ENCODE measurements at places on chromosomes 2 and 18.

DNA sequence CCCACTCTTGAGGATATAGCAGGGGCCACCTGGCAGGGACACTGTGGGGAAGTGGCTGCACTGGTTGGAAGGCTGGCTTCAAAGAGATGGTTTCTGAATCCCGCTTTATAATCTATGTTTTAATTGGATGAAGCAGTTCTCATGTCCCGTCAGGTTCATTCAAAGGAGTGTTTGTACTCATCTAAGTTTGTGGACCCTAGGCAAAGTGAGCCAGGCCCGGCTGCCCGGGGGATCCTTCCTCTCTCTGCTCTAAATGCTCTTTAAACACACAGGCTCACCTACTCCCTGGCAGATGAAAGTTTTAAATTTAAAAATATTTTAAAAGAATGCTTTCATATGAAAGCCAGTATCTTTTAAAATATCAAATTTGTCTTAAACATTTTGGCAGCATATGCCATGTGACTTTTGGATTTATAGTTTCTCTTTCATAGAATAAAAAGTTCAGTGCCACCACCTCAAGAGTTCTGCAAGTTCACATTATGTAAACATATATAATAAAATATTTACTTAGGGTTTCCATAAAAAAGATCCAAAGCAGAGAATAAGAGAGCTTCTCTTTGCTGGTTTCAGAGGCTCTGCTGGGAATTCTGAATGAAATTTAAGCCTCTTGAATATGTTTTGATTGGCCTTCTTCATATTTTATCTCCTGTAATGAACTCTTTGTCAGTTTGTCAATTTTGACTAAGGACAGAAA, 143.5 kb upstream of the ALPP start:
- DNase-seq: no peak

GRCh38 chr2:226017537-226017936, 618.0 kb downstream of the NYAP2 start:
- DNase-seq: no peak

DNA sequence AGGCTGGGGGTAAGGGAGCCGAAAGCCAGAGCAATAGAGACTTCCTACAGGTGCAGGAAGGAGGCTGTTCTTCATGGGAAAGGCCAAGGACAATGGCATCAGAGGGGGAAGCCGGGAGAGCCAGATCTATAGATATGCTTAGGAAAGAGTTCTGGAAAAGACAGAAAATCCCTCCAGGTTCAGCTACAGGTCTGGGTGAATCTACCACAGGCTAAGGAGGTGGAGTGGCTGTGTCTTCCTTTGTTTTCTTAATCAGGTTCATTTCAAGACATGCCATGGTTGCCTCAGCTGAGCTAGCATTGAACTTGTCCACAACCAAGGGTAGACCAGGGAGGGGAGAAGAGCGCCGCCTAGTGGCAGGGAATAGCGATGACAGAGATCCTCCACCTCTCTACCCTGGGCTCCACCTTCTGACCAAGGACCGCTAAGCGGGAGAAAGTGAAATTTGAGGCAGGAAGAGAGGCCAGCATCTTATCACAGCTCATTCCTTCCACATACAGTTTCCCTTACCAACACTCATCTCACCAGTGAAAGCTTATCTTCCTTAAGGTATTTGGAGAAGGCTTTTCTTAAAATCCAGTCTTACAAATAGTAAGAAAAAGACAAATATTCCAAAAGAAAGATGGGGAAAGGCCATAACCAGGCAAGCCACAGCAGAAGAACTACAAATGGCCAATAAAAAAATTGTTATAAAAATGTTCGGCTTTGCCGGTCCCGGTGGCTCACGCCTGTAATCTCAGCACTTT, 74.2 kb downstream of the VIT start:
- peak; percentile 53 for DNase-seq

DNA sequence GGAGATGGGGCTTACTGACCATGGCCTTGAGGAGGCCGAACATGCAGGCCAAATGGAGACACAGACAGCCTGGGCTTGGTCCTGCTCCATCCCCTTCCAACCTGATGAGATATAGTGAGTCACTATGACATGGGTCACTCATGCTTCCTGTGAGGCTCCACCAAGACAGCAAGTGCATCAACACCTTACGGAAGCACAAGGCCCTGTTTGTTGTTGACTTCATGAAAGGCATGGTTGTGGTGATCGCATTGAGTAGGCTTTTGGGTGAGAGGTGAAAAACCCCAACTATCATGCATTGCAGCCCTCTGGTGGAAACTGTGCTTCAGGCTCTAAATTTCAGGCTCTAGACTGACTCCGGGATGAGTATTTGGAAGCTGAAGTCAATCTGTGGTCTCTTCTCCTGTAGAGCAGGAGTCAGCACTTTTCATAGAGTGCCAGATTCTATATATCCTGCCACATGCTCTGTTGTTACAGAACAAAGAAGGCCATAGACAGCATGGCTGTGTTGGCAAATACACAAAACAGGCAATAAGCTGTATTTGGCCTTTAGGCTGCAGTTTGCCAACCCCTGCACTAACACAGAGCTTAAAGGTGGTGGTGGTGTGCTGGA, 10.1 kb downstream of the IL37 start:
- DNase-seq: no peak

GRCh38 chr2:27885234-27885633, 5.0 kb downstream of the RBKS start:
- DNase-seq: peak; percentile 43

GRCh38 chr2:165905854-165906253, 47.7 kb downstream of the TTC21B start:
- DNase-seq: peak; percentile 37
